ENCODE measurements at places on chromosomes 1 and 21. TPM values are rescaled to one million over a fixed set of nuclear protein-coding genes. Genes with fewer than 3 reads are reported as not detected.

Gene SLC1A7
- total RNA-seq = 0.09 TPM

Gene ABCA4
- 0.22 TPM for total RNA-seq

Gene SH3D21
- total RNA-seq = 4.9 TPM

Gene UMODL1
- total RNA-seq = not detected

Gene CACNA1E
- not detected for total RNA-seq

Gene SPRR2B
- not detected for total RNA-seq

Gene OSCP1
- 8.1 TPM for total RNA-seq

Gene TMEM222
- 46.6 TPM for total RNA-seq

Gene SERTAD4
- 4.6 TPM for total RNA-seq

Gene SLAMF1
- not detected for total RNA-seq

Gene KRTAP13-2
- total RNA-seq = not detected

Gene AMY1C
- total RNA-seq = not detected

Gene REG4
- not detected for total RNA-seq

Gene HCRTR1
- total RNA-seq = not detected

DNA sequence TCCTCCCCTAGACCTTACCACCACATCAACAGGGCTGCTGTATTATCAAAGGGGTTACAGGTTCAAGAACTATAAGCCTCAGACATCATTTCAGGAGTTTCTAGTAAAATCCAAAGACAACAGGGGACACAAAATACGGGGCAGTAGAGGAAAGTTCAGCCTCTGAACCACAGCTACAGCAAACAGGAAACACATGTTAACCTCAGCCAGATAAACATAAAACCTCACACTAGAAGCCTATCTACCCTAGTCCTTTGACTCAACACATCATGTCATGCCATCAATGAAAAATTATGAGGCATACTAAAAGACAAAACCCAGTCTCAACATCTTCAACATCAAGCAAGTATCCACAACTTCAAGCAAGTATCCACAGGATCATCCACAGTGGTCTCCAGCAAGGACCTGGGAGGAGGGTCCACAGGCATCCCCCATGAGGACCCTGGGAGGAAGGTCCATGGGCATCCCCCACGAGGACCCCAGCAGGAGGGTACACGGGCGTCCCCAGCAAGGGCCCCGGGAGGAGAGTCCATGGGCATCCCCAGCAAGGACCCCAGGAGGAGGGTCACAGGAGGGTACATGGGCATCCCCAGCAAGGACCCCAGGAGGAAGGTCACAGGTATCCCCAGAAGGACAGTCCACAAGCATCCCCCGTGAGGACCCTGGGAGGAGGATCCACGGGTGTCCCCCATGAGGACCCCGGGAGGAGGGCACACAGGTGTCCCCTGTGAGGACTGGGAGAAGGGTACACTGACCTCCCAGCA is 440.0 kb downstream of the MATN1 start:
- DNase-seq = no peak

GRCh38 chr1:159012495-159012894 is 2.8 kb downstream of the IFI16 start:
- DNase-seq = no peak

- DNase-seq = no peak
Measured at GRCh38 chr1:156080863-156081179, 1.4 kb downstream of the MEX3A start.

DNA sequence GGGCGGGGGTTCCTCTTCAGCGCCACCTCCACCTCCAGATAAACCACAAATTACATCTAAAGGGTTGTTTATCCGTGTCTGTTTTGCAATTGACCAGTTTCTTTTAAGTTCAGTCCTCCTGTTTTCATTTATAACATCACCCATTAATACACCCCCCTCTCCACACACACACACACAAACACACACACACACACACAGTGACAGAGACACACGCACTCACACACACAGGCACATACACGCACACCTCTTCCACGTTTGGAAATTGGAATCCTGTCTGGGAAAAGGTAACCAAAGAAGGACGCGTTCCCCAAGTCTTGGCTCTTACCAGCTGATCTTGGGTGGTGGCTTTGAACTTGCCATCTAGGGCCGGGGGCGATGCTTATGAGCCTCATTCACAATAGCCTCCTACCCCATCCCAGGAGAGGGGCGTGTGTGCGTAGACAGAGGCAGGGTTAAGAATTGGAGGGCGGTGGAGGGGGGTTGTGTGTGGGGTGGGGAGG is 442 bp upstream of the CSMD2 start:
- no peak for DNase-seq

GRCh38 chr1:30742963-30743559 is 14.5 kb downstream of the LAPTM5 start:
- DNase-seq = no peak

GRCh38 chr1:8422510-8423268 is 104.8 kb downstream of the SLC45A1 start:
- peak; percentile 4 for DNase-seq

- DNase-seq = peak; percentile 11
Measured at GRCh38 chr1:109687641-109688499, at the start of gene GSTM1. GSTM1 (plus strand) TSS chr1:109687817; CDS start chr1:109687874, 57 bp downstream.

- DNase-seq = no peak
Measured at GRCh38 chr1:93695411-93696005, 13.9 kb upstream of the BCAR3 start.

GRCh38 chr21:29321932-29322928 is 23.5 kb downstream of the BACH1 start:
- no peak for DNase-seq

DNA sequence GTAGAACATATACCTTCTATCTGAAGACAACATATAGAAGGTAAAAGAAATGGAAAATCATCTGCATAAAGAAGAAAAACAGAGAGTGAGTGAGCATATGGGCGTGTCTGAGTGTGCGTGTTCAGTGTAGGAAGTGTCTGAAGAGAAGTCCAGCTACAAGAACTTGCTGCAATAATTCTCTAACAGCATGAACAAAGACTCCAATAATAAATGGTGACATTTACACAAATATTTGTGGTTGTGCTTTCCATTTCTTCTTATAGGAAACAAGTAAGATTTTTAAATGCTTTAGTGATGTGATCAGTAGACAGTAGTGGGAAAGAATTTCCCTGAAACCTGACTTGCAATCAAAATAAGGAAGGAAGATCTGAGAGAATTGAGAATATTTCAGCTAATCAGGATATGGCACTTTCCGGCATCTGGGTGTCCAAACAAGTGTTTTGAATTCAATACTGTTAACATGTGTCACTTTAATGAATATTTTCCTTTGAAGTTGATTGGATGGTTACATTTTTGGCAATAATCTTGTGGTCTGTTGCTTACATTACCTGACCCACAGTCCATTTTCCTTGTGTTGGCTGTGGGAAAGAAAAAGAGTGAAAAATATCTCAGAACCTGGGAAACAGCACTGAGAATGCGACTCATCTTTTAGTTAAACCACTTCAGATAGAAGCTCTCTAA is 154.0 kb downstream of the TGFB2 start:
- peak; percentile 97 for DNase-seq

DNA sequence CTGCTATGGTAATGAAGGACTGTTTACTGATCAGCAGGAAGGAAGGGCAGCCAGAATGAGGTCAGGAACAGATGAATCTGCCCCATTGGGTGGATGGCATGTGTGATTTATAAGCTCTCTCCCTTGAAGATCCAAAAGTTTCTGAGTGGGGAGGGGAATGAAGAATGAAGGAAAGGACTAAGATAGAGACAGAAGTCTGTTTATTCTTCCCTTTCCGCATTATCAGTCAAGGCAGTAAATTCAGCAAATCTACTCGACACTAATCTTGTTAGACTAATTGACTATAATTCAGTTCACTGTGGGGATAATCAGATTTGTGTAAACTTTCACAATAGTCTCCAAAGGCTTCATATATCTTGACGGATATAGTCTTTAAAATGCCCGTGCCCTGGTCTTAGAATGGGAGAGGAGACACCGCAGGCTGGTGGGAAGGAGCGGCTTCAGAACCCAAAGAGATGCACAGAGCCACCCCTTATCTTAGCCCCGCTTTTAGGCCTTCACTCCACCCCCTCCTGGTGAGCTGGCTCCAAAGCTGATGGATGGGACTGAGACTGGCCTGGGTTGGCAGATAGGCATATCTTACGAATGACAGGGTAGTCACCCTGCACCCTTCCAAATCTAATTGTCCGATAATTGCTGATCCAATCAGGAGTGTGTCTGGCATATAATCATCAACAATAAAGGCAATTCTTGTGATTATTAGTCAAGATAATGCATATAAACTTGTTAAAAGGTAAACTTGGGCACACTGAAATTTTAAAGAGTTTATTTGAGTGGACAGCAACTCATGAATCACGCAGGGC is 76.0 kb upstream of the PPM1J start:
- no peak for DNase-seq

GRCh38 chr1:230572121-230573105 is 69.9 kb upstream of the COG2 start:
- DNase-seq = no peak

DNA sequence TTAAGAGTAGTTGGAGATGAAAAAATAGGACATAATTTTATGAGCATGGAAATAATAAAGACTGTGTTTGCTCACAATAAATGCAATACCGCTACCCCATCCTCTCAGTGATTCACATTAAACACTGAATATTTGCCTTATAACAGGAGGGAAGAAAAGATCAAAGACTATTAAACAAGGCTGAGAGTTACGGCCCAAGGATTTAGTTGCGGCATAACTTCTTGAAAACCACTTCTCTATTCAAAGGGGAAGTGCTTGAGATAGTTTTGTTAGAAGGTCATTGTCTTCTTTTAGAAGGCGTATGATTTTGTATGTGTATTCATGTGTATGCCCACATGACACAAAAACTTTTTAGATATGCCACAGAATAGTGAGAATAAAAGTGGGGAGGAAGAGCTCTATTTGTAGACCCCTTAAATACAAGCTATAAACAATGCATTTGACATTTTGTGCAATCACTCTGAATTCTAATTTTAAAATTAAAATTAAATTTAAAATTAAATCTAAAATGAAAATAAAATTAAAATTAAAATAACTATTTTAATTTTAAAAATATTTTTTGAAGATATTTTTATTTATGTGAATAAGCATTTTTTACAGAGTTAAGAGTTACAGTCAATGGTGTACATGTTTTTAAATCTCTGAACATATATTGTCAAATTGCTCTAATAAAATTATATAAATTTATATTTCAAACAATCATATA is 986.6 kb upstream of the ADAMTS5 start:
- no peak for DNase-seq

- no peak for DNase-seq
Measured at GRCh38 chr1:15835205-15835740, 12.2 kb upstream of the SPEN start.

DNA sequence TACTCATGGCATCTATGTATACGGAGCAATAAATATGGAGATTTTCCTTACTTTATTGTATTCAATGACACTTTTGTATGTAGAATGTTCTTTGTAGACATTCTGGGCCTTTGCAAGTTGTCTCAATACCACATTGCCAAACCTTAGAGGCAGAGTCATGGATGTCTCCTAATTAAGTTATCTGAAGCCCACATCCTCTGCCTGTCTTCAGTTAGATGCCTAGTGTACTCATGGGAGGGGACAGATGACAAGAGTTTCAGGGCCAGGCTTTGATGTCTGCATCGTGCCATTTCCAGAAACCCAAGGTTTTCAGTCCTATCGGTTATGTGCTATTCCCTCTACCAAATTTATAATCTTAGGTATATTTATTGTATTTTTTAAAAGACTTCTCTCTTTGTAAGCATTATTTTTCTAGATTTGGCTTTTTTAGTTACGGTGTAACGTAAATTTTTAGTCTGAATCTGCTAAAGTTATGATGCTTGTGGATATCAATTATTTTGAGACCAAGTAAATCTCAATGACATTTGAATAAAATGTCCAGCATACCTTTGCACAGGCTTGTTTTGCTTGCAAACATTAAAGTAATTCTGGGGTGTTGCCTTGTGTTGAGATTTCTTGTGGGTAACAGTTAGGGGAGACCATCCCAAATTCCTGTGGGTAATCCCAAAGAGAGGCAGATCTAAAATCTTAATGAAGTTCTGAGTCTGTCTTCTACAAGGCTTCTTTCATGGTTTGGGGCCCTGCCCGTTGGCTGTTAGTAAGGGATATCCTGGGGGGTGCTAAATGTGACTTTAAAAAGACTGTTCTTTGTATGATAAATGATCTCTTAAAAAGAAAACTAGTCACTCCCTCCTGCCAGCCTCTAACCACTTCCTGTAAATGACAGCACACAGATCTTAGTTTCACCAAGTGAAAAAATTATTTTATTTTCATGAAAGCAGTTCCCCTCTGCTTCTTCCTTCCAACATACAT is 8.0 kb upstream of the MACF1 start:
- DNase-seq = peak; percentile 53

- no peak for DNase-seq
Measured at GRCh38 chr21:35163411-35163810, 114.3 kb upstream of the RUNX1 start.

DNA sequence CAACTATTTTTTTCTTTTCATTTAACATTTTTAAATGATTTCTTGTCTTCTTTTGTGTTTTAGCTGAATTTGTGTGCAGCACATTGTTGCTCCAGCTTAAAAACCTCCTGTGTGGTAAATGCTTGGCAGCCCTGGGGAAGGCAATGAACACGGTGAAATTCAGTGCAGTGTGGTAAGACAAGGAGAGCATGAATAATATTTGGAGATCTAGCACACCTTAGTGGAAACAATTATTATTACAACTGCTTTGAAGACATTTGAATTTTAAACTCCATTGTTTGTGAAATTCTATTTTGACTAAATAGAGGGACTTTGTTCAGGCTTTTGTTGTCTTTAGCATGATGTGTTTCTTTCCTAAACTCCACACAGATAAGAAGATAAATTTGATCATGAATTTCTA is 242.6 kb upstream of the CXADR start:
- DNase-seq = peak; percentile 32

GRCh38 chr21:33151941-33152731 is 77.6 kb upstream of the IFNAR2 start:
- no peak for DNase-seq

DNA sequence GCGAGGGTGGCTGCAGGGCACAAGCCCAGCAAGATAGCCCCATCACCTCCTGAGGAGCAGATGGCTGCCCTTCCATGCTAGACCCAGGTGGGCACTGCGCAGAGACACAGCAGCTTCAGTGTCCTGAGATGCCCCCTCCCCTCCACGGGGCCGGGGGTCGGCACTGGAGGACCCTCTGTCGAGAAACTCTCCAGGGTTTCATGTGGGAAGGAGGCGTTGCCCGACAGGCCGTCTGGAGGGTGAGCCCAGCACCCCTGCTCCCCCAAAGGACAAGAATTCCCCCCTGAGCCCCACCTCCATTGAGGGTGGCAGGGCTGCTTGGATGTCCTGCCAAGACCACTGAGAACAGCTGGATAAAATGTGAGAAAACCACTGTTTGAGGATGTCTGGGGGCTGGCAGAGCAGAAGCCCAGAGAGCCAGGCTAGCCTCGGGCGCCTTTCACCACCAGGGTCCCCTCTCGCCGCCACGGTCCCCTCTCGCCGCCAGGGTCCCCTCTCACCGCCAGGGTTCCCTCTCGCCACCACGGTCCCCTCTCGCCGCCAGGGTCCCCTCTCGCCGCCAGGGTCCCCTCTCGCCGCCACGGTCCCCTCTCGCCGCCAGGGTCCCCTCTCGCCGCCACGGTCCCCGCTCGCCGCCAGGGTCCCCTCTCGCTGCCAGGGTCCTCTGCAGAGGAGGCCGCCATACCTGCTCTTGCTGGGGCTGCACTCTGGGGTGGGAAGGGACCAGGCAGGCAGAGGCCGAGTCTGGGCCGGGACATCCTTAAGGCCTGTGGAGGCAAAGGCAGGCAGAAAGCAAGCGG is 44.2 kb downstream of the SLC19A1 start:
- no peak for DNase-seq
